Right hindlimb (tissue), 1 donor: ENCODE measurements at places on chromosomes 6 and 20.

DNA sequence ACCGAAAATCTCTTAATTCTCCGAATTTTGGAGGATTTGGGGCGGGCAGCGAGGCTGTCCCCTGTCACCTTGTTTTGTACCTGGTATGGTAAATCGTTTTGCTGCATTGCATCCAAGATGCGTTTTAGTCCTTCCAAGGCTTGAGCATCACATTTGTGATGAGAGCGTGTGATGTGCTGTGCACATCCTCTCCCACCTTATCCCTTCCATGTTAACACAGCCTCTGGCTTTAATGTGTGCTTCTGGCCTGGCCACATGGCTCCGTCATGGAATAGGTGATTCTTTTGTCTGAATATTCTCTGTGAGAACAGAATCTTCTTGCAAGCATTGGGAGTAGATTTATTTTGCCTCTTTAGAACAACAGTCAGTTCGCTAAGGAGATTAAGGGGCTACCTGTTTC is 763 bp downstream of the TMEM14A start:
- no peak for DNase-seq

GRCh38 chr6:4848382-4849068 is 72.3 kb downstream of the CDYL start:
- no peak for DNase-seq

DNA sequence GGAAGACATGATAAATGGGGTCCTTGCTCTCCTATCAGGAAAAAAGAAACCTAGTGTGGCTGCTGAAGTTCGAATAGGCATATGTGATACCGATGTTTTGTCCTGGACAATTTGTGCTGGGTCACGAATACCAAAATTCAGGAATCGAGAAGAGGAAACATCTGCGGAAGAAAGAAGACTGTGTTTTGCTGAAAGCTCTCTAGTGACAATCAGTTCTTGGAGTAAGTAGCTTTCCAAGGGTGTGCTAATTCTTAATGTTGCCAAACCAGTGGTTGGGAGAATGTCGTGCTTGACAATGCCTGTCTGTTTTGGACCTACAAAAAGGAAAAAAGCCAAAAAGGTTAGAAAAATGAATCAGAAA is 956.1 kb downstream of the PHF3 start:
- DNase-seq: no peak

DNA sequence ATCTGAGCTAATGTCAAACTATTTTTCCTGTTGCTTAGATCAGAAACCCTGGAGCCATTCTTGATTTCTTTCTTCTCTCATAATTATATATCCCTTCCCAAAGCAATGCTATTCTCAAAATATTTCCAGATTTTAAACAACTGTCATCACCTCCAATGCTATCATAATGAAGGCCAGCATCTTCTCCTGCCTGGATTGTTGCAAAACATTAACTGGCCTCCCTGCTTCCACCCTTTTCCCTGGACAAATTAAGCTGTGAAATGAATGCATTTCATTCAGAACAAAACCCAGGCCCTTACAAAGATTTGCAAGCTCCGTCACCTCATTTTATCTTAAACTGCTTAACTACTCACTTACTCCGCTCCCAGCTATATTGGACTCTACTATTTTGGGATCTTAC is 535.3 kb upstream of the HS3ST5 start:
- no peak for DNase-seq

DNA sequence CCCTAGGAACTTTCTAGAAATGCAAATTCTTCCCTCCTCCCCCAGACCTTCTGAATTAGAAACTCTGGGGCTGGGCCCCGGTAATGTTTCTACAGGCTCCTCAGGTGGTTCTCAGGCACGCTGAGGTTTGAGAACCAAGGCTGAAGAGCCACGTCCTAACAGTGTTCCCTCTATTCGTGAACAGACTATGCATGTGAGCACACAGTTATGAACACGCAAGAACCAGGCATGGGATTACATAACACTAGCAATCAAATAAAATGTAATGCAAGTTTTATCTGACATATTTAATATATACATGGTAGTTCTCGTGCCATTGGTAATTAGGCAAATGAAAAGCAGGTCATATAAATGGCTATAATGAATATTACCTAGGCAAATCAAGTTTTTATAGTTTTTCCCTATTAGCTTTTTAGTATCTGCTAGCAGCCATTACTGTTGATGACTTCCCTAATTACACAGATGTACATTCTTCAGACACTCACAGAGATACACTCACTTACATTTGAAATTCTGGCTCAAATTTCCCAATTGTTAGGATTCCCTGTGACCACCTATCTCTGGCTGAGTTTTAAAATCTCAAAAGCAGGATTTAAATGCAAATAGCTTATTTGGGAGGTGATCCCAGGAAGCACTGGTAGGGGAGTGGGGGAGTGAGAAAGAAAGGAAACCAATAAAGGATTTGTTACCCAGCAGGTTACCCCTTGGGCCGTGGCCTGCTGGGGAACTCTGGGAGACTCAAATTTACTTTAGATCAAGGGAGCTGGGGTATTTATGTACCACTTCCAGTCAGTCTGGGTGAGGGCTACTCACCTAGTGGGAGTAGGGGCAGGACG is 104.1 kb downstream of the TCP11 start:
- no peak for DNase-seq

DNA sequence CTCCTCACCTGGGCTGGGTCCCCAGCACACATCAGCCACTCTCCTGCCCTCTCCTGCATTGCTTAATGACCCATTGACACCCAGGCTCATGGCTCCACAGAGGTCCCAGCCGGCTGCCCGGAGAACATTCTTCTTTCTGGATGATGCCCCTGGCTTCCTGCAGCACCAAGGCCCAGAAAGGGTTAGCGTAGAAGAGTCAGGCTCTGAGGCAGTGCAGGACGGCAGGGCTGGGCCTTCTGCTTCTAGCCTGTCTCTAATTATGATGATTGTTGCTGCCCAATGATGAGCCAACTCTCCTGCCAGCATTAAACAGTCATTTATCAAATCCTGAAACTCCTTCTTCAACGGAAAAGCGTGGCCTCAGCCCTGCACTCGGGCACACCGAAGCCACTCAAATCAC is 66.4 kb downstream of the ZNF217 start:
- DNase-seq: no peak

DNA sequence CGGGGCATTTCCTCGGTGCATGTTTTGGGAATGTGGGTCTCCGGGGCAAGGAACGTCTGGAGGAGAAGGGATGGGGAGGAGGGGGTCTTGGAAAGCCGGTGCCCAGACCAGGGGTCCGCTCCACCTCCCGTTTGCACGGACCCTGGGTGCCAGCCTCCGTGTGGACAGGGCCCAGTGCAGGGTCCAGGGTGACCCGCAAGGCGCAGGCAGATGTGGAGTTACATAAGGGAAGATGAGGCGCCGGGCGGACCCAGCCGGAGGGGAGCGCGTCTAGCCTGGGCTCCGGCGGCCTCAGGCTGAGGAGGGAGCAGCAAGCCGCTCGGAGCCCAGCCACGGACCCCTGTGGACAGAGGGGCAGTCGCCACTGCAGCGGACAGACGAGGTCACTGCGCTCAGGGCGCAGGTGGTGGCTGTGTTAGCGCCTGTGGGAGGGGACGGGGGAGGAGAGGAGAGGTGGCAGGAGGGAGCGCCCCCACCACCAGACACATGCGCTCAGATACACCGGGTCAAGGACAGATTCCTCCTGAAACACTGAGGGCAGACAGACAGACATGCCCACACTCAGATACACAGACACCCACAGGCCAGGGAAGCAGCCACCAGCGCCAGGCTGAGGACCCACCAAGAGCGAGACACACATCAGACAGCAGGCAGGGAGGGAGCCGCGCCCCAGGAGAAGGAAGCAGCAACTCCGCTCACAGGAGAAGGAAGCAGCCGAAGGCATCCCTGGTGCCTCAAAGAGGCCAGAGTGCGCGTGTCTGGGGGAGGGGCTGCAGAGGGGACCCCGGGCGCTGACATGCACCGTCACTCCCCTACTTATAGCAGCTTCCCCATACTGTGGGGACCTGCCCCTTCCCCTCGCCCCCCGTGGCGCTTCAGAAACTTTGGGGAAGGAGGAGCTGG is 839 bp upstream of the HRH3 start:
- DNase-seq: no peak

GRCh38 chr20:59340201-59340885 is 39.9 kb downstream of the EDN3 start:
- DNase-seq: no peak

GRCh38 chr6:40806256-40806864 is 219.2 kb upstream of the LRFN2 start:
- no peak for DNase-seq

GRCh38 chr6:112557435-112557834 is 210.3 kb downstream of the RFPL4B start:
- DNase-seq: no peak
